ENCODE measurements at places on chromosomes 13 and 19.

- DNase-seq, result no peak
Measured at GRCh38 chr13:98004107-98004506, 50.6 kb downstream of the IPO5 start.

- no peak for DNase-seq
Measured at GRCh38 chr19:40006273-40006691, 9.4 kb downstream of the ZNF546 start.

- no peak for DNase-seq
Measured at GRCh38 chr13:46871557-46871956, 25.3 kb downstream of the HTR2A start.

DNA sequence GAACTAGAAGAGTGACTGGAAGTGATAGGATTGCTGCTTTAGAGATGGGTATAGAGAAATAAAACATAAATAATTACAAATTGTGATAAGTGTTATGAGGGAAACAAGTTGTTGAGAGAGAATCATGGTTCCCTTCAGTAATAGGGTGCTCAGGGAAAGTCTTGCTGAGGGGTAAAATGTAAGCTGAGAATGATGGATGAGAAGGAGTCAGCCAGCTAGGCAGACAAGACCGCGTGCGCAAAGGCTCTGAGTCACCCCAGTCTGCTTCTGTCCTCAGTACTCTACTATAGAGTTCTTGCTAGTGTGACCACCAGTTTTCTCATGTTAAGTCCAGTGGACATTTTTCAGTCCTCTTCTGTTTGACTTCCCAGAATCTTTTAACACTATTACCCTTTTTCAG, 39.5 kb downstream of the PCCA start:
- peak; percentile 3 for DNase-seq

- DNase-seq, result no peak
Measured at GRCh38 chr19:19630426-19630825, 2.4 kb upstream of the LPAR2 start.

DNA sequence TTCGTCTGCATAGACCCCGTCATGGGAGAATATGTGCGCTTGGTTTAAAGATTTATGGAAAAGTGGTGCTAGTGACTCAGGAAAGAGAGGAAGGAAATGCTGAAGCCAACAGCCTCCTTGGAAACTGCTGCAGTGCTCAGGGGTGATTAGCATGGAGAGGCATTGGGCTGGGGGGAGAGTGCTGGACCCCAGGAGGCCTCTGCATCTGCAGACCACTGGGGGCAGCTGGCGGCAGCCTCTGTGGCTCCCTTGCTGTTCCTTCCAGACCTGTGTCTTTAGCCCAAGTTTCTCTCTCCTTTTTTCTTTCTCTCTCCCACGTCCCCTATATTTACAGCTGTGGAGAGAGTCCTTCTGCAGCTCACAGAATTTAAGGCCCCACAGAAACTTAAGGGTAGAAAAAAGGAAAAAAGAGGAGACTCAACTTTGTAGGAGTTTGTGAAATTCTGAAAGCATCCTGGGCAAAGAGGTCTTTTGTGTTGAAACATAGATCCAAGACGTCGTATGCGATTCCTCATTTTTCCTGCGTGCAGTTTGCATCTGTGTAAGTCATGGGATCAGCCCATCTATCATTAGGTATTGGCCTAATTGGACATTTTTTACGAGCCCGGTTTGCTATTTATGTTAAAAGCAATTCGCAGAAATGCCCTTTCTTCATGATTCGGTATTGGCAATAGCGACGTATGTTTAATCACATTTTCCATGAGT, 116.2 kb upstream of the ZNF536 start:
- no peak for DNase-seq

GRCh38 chr13:94535231-94535630, 55.7 kb upstream of the DCT start:
- DNase-seq, result no peak

DNA sequence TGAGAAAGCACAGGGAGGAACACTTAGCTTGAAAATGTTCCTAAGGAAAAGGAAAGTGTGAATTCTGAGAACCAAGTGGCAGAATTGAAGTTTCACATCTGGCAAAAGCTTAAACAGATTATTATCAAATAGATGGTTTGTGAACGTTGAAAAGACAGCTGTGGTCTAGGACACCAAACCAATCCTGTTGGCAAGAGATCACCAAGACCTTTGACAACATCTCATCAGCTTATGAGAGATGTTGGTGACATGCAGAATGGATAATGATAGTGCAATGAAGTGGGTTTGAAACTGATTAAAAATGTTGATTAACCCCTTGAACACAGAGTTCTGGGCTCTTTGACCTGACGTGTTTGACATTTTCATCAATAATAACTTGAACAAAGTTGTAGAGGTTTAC, 74.6 kb upstream of the GPR183 start:
- no peak for DNase-seq

DNA sequence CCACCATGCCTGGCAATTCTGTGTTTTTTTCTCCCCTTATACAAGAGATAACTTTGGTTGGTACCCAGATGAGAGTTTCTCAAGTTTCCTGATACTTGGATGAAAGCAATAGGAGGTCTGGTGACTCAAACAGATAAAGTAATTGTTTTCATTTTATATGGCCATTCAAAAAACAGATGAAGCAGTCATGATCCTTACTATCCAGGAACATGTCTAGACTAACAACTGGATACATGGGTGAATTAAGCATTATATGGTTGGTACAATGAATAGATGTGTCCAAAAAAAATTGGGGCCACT, 8.5 kb downstream of the ZNF430 start:
- no peak for DNase-seq

GRCh38 chr13:109740121-109740520, 46.3 kb downstream of the IRS2 start:
- DNase-seq, result no peak

- DNase-seq, result no peak
Measured at GRCh38 chr19:31545777-31546176, 196.5 kb upstream of the TSHZ3 start.

- DNase-seq, result no peak
Measured at GRCh38 chr13:22201375-22201925, 530.6 kb downstream of the FGF9 start.

GRCh38 chr13:26585136-26585535, 27.7 kb downstream of the WASF3 start:
- no peak for DNase-seq

DNA sequence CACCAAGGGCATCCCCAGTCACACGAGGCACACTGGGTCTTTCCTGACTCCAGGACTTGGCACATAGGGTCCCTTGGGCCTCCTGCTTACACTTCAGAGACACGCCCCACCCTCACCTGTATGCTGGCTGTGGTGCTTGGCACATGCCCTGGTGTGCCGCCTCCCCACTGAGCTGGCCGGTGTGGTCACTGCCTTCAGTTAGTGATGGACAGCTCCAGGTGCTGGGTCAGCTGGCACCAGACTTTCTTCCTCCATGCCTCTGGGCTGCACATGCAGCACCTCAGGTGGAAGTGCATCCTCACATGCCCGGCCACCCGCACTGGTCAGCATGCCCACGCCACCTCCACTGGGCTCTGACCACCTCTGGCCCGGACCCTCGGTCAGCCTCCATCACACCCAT, 52.9 kb downstream of the KLF2 start:
- DNase-seq, result no peak

DNA sequence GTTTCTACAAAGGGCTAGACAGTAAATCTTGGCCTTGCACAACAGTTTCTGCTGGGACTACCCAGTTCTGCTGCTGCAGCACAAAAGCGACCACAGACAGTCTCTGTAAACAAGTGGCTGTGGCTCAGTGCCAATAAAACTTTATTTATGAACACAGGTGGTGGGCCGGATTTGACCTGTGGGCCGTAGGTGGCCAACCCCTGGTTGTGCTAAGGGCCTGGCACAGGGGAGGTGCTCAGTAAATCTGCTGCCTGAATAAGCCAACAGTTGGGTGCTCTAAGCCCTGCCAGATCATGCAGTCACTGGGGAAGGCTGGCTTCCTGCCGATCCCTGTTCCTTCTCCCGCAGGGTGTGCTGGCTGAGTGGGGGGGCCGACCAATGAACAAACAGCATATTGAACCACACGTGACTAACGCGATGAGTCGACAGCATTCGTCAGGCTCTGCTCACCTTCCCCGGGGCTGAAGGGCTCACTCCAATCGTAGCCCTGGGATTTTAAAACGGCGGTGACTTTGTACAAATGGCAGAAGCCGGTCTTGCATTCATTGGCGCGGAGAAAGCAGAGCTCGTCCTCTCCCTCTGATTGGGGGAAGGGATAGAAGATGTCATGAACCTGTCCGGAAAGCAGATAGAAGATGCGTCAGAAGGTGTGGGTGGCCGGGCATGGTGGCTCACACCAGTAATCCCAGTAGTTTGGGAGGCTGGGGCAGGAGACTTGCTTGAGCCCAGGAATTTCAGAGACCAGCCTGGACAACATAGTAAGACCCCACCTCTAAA, 24.3 kb upstream of the MYDGF start:
- DNase-seq, result peak; percentile 88

DNA sequence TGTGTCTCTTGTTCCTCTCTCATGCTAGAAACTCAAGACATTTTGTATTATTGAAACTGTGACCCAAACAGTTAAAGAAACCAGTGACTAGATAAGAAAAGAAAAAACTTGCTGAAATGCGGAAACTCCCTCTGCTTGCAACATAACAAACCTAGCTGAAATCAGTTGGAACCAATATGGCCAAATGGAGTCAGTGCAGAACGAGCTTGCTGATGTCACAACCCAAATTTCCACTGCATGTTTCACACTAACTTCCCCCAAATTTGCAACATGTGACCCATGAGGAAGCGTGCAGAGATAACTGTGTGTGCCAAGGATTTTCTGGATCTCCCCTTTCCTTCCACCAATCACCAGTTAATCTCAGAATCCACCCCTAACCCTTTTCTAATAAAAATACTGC, 208.0 kb downstream of the DLEU7 start:
- no peak for DNase-seq

- DNase-seq, result no peak
Measured at GRCh38 chr13:113367771-113368170, 3.8 kb upstream of the GRTP1 start.

- DNase-seq, result no peak
Measured at GRCh38 chr13:113926951-113927660, 46.8 kb downstream of the C13orf46 start.

- DNase-seq, result no peak
Measured at GRCh38 chr13:106867249-106867648, 299.3 kb upstream of the ARGLU1 start.

GRCh38 chr13:94829837-94830365, 117.6 kb upstream of the SOX21 start:
- no peak for DNase-seq

GRCh38 chr13:28585561-28585960, 73.4 kb upstream of the POMP start:
- no peak for DNase-seq

GRCh38 chr13:95479731-95480130, 72.8 kb upstream of the CLDN10 start:
- no peak for DNase-seq

- DNase-seq, result no peak
Measured at GRCh38 chr19:46337487-46337886, 9.4 kb upstream of the PPP5C start.

DNA sequence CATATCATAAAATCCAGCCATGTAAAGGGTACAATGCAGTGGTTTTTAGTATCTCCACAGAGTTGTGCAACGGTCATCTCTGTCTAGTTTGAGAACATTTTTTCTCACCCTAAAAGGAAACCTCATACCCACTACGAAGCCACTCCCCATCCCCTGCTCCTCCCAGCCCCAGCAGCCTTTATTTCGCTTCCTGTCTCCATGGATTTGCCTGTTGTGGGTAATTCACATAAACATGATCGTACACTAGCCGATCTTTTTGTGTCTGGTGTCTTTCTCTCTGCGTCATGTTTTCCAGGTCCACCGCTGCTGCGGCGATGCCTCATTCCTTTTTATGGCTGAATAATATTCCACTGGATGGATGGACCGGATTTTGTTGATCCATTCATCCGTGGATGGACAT, 28.6 kb downstream of the BICRA start:
- no peak for DNase-seq

- DNase-seq, result no peak
Measured at GRCh38 chr13:109384491-109385241, 401.7 kb downstream of the IRS2 start.

- no peak for DNase-seq
Measured at GRCh38 chr19:15722956-15723355, 4.9 kb upstream of the OR10H2 start.

GRCh38 chr13:94505730-94506129, 26.2 kb upstream of the DCT start:
- no peak for DNase-seq

- DNase-seq, result no peak
Measured at GRCh38 chr13:70622796-70623195, 514.5 kb upstream of the KLHL1 start.

DNA sequence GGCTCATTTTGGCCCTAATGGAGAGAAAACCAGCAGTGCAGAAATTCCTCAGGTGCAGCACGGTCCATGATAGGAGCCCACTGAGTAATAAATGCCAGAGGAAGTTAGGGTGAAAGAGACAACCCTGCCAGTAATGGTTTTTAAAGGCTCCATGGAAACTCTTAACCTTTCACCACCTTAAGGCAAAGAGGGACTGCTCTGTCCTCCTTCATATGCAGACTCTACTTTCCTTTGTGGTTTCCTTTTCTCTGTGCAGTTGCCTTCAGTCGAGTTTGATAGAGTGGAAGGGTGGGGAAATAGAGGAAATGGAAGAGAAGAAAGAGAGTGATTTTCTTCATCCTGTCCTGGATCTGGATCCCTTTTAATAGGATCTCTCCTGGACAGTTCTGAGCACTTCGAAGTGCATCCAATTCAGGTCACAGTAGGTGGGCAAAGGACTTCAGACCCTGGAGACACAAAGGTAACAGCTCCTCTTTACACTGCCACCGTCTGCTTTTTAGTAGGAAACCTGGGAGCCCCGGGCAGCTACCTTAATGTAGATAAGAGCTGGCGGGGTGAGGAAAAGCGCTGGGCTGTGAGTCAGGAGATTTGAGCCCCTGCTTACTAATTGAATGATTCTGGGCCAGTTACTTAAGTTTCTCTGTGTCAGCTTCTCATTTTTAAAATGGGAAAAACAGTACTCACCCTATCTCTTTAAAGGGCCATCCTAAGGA, 294.8 kb downstream of the KCNRG start:
- no peak for DNase-seq

- no peak for DNase-seq
Measured at GRCh38 chr13:30165796-30166195, 141.6 kb downstream of the KATNAL1 start.

DNA sequence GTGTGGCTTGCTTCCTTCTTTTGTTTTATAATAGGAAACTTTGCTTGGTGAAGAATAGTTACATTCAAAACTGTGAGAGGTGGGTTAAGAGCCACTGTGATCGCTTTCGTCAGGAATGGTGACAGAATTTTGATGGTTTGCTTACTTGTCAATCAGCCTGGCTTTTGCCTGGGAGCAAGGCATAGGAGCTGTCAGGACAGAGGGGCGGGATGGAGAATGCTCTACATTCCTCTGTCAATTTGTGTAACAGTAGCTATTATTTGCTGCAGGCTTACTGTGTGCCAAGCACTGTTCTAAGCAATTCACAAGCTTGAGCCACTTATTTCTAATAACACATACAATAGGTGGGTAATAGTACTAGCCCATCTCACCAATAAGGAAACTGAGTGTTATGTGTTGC, 28.1 kb upstream of the TNFSF11 start:
- no peak for DNase-seq
